GM04504 (cell line): ENCODE measurements at places on chromosomes 5 and 9.

- DNase-seq = no peak
Measured at GRCh38 chr5:61232490-61233050, 70.3 kb upstream of the SMIM15 start.

DNA sequence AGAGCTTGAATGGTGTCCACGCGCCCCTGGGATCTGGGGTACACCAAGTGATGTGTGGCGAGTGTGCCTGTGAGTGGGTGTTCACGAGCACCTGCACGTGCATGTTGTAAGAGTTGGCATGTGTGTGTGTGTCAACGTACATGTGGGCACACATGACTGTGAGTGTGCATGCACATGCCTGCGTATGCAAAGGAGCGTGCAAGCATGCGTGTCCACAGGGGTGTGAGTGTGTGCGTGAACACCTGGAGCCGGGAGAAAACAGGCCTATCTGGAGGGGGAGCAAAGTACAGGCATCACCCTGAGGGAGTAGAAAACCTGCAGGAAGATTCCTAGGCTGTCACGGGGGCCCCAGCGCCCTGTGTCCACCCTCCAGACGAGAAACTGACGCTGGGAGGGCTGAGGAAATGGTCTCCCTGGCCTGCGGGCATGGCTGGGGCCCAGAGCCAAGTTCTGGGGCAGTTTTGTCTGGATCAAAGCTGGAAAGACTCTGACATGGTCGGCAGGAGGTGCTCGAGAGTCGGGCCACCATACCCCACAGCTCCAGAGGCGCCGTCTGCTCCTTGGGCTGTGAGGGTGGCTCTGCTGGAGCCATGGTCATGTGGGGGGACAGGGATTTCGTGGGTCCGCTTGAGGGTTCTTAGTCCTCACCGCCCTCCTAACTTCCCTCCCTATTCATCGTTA, 31.8 kb downstream of the PTGES start:
- no peak for DNase-seq

DNA sequence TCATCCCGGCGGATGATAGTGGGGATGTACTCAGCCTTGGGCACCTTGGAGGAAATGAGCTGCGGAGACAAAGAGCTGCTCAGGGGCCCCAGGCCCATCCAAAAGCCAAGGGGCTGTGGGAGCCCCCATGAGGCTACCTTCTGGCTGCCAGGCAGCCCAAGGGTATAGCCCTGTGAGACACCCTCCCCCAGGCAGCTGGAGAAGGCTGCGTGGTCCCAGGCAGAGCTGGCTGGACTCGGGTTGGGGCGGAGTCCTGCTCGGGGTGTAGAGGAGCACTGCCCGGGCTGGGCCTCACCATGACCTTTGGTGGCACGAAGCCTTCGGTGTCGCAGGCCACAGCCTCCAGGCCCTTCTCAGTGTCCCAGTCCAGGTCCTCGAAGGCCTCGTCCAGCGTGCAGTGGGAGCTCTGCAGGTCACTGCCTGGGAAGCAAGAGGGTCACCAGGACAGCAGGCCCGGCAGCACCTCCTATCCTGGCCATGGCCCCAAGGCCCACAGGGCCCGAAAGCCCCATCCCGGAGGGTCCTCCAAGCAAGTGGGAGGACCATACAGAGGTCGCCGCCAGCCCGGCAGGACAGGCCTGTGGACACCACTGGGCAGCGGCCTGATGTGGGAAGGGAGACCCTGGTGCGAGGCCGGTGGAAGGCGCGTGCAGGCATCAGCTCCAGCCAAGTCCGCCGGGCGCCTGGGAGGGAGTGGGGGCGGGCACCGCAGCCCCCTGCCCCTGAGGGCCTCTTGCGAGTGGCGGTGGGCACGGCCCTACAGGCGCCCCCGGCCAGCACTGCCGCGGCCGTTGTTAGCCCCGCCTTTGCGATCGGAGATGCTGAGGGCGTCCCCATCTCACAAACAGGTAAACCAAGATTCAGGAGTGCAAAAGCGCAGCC, 6.1 kb downstream of the NSMF start:
- DNase-seq = no peak

DNA sequence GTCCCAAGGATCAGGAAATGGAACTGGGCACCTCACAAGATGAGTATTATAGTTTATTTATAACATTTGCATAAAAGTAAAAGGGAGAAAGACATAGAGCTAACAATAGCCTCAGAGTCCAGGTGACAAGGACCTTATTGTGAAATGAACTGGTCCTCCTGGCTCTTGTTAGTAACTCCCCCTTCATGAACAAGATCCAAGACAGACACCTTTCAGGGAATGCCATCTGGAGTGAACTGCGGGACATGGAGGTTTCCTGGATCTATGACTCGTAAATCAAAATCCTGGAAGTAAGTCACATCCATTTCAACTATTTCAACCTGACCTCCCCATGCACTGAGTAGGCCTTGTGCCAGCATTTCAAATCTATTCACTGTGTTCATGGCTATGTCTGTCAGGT, 129.5 kb upstream of the GAS1 start:
- DNase-seq = no peak

DNA sequence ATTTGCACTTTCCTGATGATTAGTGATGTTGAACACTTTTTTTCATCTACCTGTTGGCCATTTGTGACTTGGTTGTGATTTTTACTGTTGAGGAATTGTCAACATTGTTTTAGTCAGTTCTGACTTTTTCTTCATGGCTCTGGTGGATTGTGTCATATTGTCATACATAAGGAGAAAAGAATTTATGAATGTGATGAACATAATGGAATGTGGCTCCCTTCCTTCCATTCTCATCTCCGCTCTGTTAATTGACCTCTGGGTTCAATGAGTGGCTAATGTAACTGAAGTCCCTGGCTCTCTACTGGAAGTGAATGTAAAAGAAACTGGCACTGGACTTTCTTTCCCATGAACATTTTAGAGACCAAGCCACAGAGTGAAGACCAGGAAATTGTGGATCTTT, 49.2 kb downstream of the KIAA1958 start:
- peak; percentile 44 for DNase-seq

DNA sequence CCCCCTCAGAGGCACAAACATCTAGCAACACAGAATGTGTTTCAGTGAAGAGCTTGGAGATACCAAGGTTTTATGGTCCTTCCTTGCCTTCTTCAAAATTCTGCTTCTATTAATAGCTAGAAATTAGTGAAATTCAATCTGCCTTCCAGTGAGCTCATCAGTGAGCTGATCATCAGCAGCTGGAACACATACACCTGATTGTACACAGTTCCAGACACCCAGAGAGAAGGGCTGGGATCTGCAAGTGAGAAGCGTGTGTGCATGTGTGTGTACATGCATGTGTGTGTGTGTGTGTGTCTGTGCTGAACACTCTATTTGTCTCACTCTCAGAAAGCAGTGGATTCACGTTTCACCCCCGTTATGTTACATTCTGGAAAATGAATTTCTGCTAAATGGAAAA, 28.5 kb downstream of the CFAP90 start:
- DNase-seq = no peak

- no peak for DNase-seq
Measured at GRCh38 chr5:94700592-94700991, 82.1 kb downstream of the SLF1 start.

- no peak for DNase-seq
Measured at GRCh38 chr9:127360250-127360649, 36.7 kb upstream of the SLC2A8 start.

- DNase-seq = no peak
Measured at GRCh38 chr5:144191998-144192397, 21.3 kb downstream of the KCTD16 start.

GRCh38 chr5:90534922-90535321, 5.5 kb upstream of the LYSMD3 start:
- DNase-seq = no peak

DNA sequence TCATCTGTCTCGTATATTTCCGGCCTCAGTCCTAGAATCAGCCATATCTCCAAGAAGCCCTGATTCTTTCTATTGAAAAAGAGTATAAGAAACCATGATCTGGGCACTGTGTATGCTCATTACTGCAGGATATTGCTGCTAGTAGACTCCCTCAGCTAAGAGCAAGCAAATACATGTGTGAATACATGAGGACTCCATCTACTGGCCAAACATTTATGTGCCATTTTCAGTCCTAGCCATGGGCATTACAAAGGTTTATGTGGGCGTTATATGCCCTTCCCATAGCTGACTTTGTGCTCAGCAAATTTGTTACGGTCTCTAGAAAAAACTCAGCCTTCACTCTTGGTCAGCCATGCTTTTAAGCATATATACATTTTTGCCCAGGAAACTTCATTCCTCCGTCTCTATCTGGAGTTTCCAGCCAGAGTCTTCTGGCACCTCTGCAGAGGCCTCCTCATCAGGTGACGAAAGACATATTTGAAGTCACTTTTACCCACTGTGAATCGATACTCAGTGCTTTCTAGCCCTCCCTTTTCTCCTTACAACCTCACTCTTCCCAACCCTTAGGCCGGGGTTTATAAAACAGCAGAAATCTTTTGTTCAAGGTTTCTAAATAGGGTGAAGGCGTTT, 1495.6 kb upstream of the CDH6 start:
- no peak for DNase-seq

DNA sequence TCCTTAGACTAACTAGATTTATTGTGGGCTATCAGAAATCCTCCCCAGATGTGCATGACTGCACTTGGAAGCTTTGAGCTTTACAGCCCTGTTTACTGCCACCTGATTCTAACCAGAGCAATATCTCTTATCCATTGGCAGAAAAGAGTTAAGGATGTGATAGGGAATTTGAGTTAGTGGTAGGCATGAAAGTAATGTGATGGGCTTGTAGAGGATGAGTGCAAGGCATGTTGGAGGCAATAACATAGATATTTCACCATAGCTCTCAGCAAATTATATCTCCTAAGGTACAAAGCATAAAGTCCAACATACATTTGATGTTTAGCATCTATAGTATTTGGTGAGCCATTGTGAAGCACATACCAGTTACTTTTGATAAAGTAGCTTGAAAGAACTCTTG, 103.8 kb downstream of the INVS start:
- no peak for DNase-seq

- no peak for DNase-seq
Measured at GRCh38 chr9:127074561-127075548, 47.6 kb downstream of the ANGPTL2 start.

- DNase-seq = no peak
Measured at GRCh38 chr5:69113851-69114250, 20.0 kb downstream of the SLC30A5 start.

DNA sequence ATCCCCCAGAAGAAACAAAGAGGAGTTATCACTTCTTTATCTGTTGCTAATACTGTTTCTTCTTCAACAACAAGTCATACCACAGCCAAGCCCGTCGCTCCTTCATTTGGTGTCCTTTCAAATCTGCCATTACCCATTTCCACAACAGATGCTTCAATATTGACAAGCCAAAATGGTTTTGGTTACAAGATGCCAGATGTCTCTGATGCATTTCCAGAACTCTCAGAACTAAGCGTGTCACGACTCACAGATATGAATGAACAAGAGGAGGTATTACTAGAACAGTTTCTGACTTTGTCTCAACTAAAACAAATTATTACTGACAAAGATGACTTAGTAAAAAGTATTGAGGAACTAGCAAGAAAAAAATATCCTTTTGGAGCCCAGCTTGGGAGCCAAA, 16.0 kb upstream of the HAND1 start:
- DNase-seq = no peak

- DNase-seq = peak; percentile 75
Measured at GRCh38 chr5:96067894-96068614, 106.4 kb upstream of the ELL2 start.

DNA sequence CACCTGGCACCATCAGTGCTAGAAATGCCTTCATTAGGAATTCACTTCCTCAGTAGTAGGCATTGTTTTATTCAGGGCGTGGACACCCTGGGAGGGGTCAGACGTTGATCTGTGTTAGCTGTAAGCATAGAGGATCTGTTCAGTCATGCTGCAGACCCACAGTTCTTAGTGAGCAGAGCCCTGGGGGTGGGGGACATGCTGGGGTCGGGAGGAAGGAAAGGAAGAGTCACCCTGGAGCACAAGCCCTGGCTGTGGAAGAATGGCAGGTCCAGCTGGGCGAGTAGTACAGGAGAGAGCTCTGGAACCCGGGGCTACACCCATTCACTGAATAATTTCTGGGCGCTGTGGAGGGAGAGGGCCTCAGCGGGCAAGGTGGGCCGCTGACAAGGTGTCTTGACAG, 172.5 kb downstream of the FSTL4 start:
- no peak for DNase-seq

GRCh38 chr5:60829490-60830266, 14.4 kb downstream of the ELOVL7 start:
- DNase-seq = no peak

GRCh38 chr9:81609782-81610739, 79.3 kb downstream of the TLE1 start:
- no peak for DNase-seq

DNA sequence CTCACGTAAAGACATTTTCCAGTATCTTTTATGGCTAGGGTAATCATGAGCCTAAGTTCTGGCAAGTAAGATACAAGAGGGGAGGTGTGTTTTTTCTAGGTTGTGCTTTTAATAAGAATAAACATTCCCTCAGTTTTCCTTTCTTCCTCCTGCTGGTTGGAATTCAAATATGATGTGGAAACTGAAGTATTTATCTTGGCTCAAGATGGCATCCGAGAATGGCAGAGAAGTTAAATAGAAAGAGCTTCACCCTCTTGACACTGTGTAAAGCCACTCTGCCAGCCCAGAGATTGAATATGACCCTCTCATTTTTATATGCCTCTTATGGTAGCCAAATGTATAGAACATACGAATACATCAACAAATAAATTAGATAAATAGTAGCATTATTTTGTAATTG, 438.4 kb downstream of the ISL1 start:
- no peak for DNase-seq

- no peak for DNase-seq
Measured at GRCh38 chr9:75609401-75609800, 281.1 kb upstream of the PCSK5 start.

DNA sequence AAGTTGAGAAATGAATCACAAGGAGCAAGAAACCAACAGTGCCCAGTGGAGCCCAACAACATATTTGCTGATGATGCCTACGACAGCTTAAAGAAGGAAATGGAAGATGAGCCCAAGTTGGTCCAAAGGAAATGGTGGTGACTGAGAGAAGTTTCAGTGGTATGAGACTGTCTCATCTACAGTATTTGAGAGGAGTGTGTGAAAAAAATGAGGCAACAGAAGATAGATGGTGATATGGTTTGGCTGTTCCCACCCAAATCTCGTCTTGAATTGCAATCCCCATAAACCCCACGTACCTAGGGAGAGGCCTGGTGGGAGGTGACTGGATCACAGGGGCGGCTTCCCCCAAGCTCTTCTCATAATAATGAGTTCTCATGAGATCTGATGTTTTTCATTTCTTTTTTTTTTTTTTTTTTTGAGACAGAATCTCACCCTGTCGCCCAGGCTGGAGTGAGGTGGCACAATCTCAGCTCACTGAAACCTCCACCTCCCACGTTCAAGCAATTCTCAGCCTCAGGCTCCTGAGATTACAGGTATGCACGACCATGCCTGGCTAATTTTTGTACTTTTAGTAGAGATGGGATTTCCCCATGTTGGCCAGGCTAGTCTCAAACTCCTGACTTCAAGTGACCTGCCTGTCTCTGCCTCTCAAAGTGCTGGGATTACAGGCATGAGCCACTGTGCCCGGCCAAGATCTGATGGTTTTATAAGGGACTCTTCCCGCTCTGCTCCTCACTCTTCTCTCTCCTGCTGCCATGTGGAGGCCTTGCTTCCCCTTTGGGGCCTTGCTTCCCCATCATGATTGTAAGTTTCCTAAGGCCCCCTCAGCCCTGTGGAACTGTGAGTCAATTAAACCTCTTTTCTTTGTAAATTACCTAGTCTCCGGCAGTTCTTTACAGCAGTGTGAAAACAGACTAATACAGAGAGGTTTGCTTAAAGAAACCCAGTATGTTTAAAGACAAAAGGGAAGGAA, 30.2 kb downstream of the EFCAB9 start:
- DNase-seq = no peak

- DNase-seq = no peak
Measured at GRCh38 chr5:117380316-117380715, 805.7 kb upstream of the SEMA6A start.
